ENCODE measurements at places on chromosomes 4 and X.

DNA sequence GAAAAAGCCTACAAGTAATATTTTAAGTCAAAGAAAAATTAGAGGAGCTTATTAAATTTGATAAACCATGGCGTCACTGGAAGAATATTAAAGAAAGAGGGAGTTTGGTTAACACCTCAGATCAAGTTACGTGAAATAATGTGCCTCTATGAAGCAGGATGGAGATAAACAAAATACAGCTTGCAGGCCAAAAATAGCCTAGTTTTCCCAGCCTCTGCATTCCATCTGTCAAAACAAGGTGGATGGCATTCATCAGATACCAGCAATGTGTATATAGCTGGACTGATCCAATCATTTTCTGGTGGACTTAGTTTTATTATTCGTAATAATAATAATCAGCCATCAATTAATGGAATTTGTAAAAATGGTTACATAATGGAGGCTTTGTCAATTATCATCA, 230.7 kb downstream of the NR3C2 start:
- DNase-seq: no peak

DNA sequence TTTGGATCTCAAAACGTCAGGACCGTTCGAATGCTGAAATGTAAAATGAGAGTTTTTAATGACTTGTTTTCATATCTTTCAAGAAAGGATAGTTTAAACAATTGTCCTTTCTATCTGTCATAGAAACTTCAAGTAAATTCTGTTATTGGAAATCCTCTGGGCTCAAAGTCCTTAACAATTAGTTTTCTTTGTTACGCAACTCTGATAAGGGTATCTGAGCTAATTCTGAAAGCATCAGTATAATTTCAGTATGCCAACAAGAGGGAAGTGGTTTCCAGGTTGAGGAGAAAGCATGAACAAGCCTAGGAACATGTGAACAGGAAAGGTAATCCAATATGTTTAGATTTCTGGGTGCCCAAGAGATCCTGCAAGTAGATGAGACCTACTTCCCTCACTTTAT, 22.0 kb downstream of the ADH7 start:
- DNase-seq: no peak

- no peak for DNase-seq
Measured at GRCh38 chrX:109841869-109842579, 109.0 kb upstream of the ACSL4 start.

GRCh38 chrX:139566981-139567380, 36.4 kb downstream of the F9 start:
- DNase-seq: no peak

- DNase-seq: no peak
Measured at GRCh38 chr4:100070868-100071267, 119.4 kb downstream of the DDIT4L start.

- no peak for DNase-seq
Measured at GRCh38 chr4:76535603-76536372, 100.8 kb downstream of the SHROOM3 start.

- DNase-seq: no peak
Measured at GRCh38 chr4:168531305-168531704, 34.5 kb downstream of the PALLD start.

DNA sequence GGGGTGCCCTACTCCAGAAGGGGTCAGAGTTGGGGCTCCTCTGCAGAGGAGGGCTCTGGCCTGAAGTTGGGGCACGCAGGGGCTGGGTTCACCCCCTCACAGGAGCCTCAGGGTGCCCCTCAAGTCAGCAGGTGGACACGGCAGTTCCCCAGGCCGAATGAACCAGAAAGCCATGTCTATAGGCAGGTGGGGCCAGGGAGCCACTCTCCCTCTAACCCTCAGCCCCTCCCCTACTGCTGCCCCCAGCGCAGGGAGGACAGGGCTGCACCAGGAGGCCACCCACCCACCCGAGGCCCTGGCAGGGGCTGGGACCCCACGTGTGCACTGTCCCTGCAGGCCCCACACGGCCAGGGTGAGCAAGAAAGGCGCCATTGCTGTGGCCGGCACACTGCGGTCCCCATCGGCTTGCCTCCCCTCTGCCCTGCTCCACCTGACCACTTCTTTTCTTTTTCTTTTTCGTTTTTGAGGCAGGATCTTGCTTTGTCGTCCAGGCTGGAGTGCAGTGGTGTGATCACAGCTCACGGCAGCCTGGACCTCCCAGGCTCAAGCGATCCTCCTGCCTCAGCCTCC, 83.8 kb downstream of the FAM53A start:
- no peak for DNase-seq

DNA sequence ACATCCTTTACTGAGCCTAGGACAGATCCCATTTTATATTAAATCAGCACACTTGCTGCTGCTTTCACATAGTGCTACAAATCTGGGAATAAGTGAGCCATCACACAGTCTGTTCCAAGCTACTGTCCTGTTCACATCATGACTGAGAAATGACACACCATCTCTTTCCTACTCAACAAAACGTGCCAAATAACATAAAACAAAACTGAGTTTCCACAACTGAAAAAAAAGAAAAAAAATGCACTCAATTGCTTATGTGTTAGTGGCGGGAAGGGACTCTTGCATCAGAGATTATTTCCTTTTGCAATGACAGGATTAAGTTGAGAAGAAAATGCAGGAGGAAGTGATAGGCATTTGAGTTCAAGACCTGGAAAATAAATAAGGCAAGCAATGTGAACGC, 109.0 kb downstream of the SHROOM4 start:
- DNase-seq: no peak

GRCh38 chr4:173264245-173264644, 69.9 kb downstream of the HMGB2 start:
- DNase-seq: no peak

GRCh38 chr4:24003496-24003895, 113.6 kb upstream of the PPARGC1A start:
- no peak for DNase-seq

GRCh38 chr4:54446581-54446980, 211.2 kb upstream of the KIT start:
- DNase-seq: no peak

GRCh38 chr4:3484057-3484973, 21.2 kb downstream of the DOK7 start:
- DNase-seq: no peak

GRCh38 chrX:153984351-153985178, 12.0 kb downstream of the TMEM187 start:
- no peak for DNase-seq

DNA sequence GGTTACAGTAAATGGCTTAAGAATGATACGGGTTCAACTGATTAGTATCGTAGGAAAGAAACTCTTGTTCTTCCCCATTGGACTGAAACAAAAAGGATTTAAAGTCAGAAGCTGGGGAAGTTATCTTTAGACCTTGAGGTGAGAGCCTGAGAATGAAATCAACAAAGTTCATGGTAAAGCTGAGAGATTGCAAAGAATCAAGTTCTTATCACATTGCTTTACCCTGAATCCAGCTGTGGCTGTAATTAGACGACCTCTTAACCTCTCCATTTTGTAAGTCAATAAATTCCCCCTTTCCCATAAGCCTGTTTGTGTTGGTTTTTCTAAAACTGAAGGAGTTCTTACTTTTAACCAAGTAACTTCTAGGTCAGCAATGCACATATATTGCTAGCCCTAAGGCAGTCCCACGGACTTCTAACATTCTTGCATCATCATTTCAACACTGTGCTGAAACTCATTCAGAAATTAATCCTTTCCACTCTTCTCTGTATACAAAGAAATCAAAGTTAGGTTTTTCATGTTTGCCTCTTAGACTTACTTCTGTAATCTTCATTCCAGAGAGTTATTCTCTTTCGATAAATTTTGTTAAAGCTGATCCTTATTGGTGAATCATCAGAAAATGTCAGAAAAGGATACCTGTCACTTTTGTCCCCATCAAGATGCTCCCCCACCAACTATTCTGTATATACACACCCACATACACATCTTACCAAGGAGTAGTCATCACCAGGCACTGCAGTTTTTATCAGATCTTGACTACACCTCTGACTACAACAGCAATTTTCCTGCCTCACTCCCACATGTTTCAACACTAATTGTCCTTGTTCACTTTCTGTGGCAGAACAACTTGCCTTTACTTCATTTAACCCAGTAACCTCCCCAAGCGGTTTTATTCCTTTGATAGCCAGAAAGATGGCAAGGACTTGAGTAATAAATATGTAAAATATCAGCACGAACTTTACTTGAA, 77.9 kb upstream of the STK26 start:
- no peak for DNase-seq

- no peak for DNase-seq
Measured at GRCh38 chrX:9420275-9421265, 44.3 kb upstream of the TBL1X start.

DNA sequence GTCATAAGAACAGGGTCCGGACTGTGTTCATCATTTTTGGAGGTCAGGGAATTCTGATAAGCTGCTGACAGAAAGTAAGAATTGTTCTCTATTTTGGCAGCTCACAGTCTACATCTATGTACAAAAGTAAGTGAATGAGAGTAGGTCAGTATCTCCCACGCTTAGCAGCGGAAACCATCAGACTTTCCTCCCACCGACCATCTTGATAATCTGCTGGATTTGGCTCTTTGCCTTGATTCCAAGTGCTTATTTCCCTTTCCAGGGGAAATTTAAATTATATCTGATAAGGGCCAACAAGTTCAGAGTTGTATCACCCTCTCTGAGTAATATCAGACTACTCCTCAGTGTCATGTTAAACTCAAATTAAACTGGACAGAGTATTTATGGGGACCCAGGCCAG, 118.0 kb downstream of the CAMK2D start:
- DNase-seq: no peak

DNA sequence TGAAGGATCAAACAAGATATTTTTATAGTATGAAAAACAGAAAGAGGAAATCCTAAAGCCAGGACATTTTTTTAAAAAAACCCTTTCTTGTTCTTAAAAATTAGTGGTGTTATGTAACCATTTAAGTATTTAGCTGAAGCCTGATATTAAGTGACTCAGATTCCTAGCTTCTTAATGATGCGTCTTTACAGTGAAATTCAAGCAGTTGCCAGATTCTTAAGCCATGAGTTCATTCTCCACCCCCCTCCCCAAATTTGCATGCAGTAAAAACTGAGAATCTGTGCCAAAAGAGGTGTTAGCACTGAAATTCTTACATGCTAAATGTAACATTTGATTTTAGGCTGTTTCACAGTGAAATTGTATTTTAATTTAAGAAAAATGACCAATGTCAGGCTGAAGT, 180.8 kb downstream of the RAPGEF2 start:
- no peak for DNase-seq

DNA sequence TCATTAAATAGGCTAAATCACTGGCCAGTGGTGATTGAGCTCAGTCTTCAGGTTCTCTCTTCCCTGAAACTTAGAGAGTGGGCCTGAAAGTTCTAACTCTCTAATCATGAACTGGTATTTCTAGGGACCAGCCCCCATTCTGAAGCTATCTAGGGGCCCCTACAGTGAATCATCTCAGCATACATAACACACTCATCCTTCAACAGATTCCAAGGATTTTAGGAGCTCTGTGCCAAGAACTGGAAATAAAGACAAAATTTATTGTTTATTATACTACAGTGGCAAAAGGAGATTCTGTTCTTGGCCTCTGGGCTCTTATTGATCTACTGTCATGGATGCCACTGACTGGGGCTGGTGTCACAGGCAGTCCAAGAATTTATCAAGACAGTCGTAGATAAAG, 263.8 kb upstream of the IGFBP7 start:
- no peak for DNase-seq

GRCh38 chr4:15902746-15903145, 35.8 kb downstream of the FGFBP1 start:
- no peak for DNase-seq

DNA sequence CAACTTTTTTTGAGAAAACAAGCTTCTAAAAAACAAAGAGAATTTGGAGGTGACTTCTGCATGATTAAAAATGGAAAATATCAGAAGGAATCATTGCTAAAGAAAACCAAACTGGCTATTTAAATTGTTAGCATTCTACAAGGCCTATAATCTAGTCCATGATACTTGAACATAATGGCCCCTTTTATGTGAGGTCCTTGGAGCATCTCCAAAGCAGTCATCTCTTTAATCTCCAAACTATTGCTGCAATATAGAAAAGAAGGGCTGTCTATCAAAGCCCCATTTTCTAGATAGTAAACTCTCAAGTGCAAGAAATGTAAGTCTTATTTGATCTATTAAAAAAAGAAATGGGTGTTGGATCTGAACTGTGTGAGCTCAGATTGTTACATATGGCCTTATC, 615.1 kb downstream of the CENPC start:
- DNase-seq: no peak

GRCh38 chrX:22538580-22538979, 265.9 kb downstream of the CBLL2 start:
- no peak for DNase-seq

DNA sequence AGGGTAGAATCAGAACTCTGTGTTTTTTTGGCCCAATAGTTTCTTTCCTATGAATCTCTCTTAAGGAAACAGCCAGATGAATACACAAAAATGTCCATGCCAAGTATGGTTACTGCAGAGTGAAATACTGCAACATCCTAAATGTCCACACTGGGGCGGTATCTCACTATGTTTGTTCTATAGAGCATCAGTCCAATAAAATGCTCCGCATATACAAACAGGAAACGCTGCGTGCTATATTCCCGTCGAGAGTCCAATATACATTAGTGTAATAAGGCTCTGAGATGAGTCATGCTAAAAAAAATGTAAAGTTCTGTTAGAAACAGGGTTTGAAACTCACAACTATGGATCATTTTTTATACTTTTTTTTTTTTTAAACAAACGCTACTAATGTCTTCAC, 72.9 kb upstream of the ENOX2 start:
- DNase-seq: peak; percentile 60

- no peak for DNase-seq
Measured at GRCh38 chrX:35622601-35623000, 175.5 kb upstream of the MAGEB16 start.

- no peak for DNase-seq
Measured at GRCh38 chr4:139559687-139560086, 3.7 kb upstream of the SETD7 start.

DNA sequence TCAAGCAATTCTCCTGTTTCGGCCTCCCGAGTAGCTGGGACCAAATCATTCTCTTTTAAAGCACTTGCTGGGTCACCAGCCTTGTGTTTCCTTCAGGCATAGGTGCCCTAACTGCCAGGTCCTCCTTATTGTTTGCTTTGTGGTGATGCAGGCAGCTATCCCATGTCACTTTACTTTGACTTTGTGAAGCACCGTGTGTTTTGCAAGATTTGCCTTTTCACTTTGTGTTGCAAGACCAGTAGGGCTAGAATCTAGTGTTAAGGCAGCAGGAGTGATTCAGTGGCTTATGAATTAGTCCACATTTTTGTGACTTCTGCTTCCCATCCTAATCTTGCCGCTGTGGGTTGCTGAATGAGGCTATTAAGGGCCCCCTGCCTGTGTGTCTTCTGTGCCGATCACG, 20.2 kb downstream of the SYAP1 start:
- no peak for DNase-seq

- DNase-seq: no peak
Measured at GRCh38 chr4:89739311-89739988, 97.5 kb downstream of the SNCA start.
